ENCODE measurements at places on chromosomes 6 and 20.

- no peak overlapping the region for H3K4me3 ChIP-seq
- peaks cover 4% of the 10 kb centered on the region for H3K27me3 ChIP-seq
- no peaks in the 10 kb centered on the region for H3K4me1 ChIP-seq
- H3K36me3 ChIP-seq: no peaks in the 10 kb centered on the region
Measured at GRCh38 chr6:165770397-165771082, 107.5 kb upstream of the PDE10A start.

GRCh38 chr20:9531581-9531980 lies 17.2 kb downstream of the LAMP5 start:
- H3K36me3 ChIP-seq: no peaks in the 10 kb centered on the region
- H3K27me3 ChIP-seq: no peaks in the 10 kb centered on the region
- DNase-seq: no peak
- no peak overlapping the region for H3K4me3 ChIP-seq
- no peak overlapping the region for H3K27ac ChIP-seq

- peaks cover 12% of the 10 kb centered on the region for H3K4me1 ChIP-seq
- DNase-seq: no peak
- no peak overlapping the region for H3K4me3 ChIP-seq
- H3K36me3 ChIP-seq: peaks cover 4% of the 10 kb centered on the region
- no peaks in the 10 kb centered on the region for H3K27me3 ChIP-seq
- no peak overlapping the region for H3K27ac ChIP-seq
Measured at GRCh38 chr6:307065-307814, 15.0 kb downstream of the DUSP22 start.

DNA sequence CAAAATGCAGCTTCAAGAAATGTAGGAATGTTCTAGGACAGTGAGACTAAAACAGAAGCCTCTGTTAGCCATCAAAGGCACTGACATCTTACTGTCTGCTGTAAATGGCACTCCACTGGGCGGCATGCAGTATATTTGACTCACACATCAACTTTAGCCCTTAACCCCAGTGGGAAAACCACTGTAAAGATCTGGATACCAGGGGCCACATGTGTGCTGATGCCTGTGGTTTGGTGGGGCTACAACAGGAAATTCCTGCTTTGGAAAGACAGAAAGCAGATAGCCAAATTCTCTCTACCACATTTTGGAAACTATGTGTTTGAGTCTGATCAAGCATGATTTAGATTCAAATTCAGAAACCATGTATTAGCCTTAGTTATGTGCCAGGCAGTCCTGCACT lies 4.3 kb downstream of the PFDN4 start:
- no peak overlapping the region for H3K27ac ChIP-seq
- peaks cover 3% of the 10 kb centered on the region for H3K4me1 ChIP-seq
- no peak overlapping the region for H3K4me3 ChIP-seq
- no peaks in the 10 kb centered on the region for H3K27me3 ChIP-seq
- H3K36me3 ChIP-seq: peaks cover 5% of the 10 kb centered on the region

DNA sequence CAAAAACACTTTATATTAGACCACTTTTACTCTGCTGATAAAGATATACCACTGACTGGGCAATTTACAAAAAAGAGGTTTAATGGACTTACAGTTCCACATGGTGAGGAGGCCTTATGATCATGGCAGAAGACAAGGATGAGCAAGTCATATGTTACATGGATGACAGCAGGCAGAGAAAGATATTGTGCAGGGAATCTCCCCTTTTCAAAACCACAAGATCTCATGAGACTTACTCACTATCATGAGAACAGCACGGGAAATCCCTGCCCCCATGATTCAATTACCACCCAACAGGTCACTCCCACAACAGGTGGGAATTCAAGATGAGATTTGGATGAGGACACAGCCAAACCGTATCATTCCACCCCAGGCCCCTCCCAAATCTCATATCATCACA lies 1383.8 kb upstream of the MAP3K7 start:
- H3K4me1 ChIP-seq: no peaks in the 10 kb centered on the region
- H3K27ac ChIP-seq: no peak overlapping the region
- no peaks in the 10 kb centered on the region for H3K36me3 ChIP-seq
